Lower lobe of right lung (tissue), 2 donors: ENCODE measurements at places on chromosomes 4 and X.

DNA sequence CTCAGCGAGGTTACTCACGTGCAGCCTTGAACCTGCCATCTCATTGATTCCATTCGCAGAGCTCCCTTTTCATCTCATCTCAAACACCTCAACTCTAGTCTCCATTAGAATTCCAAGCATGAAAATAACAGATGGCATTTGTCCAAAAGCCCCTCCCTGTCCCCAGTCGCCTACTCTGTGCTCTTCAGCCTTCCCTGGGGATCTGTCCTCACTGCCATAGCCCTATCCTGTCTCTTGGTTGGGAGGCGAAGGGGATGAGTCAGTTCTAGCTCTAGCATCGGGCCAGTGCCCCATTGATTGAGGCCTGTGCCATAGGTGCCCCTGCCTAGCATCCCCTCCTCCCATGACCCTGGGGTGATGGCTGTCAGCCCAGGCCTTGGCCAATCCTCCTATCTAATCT lies 134.0 kb upstream of the PJA1 start:
- no peaks in the 10 kb centered on the region for H3K36me3 ChIP-seq
- no peaks in the 10 kb centered on the region for H3K27me3 ChIP-seq
- DNase-seq = no peak
- H3K27ac ChIP-seq = no peak overlapping the region

DNA sequence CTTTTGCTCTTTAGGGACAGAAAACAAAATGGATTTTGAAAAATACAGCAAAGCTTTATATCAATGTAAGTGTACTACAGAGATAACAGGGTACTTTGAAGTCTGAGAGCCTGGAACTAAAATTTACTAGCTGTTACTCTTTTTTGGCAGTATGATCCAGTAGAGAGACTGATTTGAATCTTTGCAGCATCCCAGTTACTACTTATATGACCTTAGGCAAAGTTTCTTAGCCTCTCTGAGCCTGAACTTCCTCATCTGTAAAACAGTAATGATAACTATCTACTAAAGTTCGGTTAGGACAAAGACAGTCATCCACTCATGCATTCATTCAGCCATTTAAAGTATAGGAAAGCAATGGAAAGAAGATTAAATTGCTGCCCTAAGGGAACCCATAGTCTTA lies 10.1 kb downstream of the BRWD3 start:
- no peak overlapping the region for H3K27ac ChIP-seq
- H3K36me3 ChIP-seq = peaks cover 7% of the 10 kb centered on the region
- no peak for DNase-seq
- H3K27me3 ChIP-seq = no peaks in the 10 kb centered on the region
- no peaks in the 10 kb centered on the region for H3K4me1 ChIP-seq
- no peak overlapping the region for H3K4me3 ChIP-seq

DNA sequence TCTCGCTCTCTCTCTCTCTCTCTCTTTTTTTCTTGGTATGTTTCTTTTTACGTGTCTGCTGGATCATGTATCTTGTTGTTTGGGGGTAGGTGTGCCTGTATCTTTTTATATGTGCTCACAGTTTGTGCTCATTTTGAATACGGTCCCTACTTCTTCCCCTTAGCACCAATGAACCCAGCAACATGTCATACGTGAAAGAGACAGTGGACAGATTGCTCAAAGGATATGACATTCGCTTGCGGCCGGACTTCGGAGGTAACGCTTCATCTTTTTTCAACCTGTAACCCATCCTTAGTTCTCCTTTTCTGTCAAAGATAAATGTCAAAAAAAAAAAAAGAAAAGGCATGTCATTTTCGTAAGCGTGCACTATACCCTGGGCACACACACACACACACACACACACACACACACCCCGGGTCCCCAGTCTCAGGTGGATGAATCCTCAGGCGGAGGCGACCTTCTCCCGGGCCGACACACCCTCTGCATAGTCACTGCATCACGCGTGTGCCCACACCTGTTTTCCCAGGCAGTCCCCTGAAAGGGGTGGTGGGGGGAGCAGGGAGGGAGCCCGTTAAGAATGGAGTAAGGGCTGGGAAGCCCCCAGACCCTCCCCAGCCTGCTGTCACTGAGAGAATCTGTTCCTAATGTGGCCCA lies 511 bp downstream of the GABRB1 start:
- H3K4me1 ChIP-seq = peaks cover 14% of the 10 kb centered on the region
- H3K4me3 ChIP-seq = peak overlapping the region; percentile 45
- peaks cover 25% of the 10 kb centered on the region for H3K27me3 ChIP-seq
- no peak for DNase-seq
- H3K36me3 ChIP-seq = no peaks in the 10 kb centered on the region
- H3K27ac ChIP-seq = no peak overlapping the region

DNA sequence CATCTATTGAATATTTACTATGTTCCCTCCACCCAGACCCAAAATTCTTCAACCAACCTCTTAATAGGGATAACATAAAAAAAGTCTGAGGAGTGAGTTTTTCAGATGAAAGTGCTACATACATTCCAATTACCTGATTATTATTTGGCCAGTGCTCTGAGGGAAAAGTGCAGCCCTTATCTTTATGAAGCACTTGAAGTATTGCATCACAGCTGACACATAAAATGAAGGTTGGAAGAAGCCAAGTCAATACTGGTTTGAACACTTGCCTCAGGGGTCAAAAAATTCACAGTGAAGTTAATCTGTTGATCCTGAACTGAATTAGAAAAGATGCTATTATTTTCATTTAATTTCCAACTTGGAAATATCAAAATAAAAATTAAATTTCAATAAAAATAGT lies 498.9 kb downstream of the INPP4B start:
- no peaks in the 10 kb centered on the region for H3K27me3 ChIP-seq
- no peak overlapping the region for H3K4me3 ChIP-seq
- DNase-seq = no peak
- peaks cover 34% of the 10 kb centered on the region for H3K4me1 ChIP-seq
- no peak overlapping the region for H3K27ac ChIP-seq

DNA sequence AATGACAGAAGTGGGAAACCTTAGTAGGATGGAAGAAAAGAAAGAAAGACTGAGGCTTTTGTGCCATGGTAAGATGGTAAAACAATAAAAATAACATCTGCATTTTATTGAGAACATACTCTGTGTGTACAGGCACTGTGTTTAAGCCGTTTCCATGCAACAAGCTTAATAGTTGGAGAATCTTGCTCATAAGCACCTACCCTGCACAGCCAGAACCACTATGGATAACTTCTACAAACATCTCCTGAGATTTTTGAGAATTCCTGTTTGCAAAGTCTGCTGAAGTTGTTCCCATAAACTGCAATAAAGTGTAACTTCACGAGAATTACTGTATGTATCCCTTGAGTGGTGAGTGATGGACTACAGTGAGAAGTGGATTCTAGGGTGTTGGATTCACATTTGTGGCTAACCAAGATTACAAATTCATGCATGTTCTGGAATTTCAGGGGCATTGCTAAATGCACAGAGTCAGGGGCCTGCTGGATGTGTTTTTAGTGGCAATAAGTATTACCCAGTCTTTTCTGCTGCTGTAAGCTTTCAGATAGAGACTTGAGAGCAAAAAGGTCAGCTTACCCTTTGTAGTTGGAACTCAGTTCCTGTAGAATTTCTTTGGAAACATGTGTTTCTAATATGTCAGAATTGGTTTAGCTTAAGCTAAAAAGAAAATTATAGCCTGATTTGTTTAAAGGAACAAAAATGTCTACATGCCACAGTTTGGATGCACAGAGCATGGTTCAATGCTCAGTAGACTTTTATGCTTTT lies 132.5 kb downstream of the AFF1 start:
- H3K27me3 ChIP-seq = no peaks in the 10 kb centered on the region
- no peak overlapping the region for H3K4me3 ChIP-seq
- peaks cover 9% of the 10 kb centered on the region for H3K36me3 ChIP-seq

DNA sequence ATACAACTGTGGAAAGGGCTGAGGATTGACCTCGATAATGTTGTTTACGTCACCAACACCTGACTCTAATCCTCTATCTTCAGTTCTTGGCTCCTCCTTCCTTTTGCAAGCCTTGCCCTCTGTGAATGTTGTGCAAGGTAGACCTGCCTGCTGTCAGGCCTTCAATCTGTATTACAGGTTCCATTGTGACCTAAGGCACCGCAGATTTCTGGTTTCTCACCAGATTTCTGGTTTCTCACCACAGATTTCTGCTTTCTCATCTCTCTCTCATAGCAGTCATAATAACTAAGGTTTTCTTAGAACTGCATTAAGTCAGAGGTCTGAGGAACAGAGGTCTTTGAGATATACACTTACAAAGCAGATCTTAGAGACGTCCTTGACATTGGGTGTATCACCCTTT lies 51.5 kb upstream of the ETNPPL start:
- no peak for DNase-seq
- H3K27me3 ChIP-seq = no peaks in the 10 kb centered on the region
- H3K27ac ChIP-seq = no peak overlapping the region
- no peaks in the 10 kb centered on the region for H3K4me1 ChIP-seq
- H3K4me3 ChIP-seq = no peak overlapping the region
- H3K36me3 ChIP-seq = no peaks in the 10 kb centered on the region

DNA sequence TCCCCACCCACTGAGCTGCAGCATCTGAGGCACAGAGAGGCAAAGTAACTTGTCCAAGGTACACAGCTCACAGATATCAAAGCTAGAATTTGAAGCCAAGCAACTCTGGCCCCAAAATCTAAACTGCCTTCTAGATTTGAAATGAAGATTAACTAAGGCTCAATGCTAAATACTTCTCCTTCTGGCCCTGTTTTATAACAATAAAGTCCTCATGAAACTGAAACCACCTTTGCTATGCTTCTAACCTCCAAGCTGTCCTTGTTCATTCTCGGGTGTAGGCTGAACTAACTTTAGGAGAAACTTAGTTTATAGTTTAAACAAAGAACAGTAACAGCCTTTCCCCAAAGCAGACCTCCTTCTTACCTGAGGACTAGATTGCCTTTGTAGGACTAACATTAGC lies 93.6 kb downstream of the DCTD start:
- H3K27me3 ChIP-seq = no peaks in the 10 kb centered on the region
- no peak for DNase-seq
- no peak overlapping the region for H3K27ac ChIP-seq
- no peaks in the 10 kb centered on the region for H3K36me3 ChIP-seq
- no peaks in the 10 kb centered on the region for H3K4me1 ChIP-seq

DNA sequence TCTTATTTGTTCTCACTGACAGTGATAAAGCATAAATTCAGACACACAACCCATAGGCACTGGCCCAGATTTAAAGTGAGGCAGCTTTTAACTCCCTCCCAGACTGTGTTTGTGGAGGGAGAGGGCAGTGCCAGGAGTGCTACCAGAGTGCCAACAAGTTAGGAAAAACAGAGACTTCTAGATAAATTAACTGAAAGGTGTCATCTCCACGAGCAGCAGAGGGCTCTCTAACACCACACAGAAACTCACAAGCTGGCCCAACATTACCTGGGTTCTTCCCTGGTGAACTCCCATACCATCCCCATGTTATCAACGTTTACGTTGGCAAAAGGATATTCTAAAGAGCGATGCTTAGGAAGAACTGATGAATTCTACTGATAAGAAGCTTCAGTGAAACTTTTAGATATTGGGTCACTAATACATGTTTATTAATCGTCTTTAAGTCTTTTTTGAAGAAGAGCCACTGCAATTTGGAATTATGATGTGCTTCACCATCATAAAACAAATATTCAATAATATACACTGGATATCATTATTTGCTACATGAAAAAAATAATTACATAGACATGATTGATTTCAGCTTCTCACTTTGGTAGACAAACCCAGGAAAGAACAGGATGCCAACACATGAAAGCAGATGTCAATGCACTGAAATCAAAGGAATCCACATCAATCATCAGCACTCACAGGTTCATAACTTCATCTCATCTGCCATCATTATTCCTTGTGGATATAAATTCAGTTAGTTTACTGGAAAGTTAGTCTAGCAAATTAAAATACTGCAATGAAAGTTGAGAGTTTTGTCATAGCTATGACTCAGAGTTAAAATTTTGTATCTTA lies 121.2 kb upstream of the NAP1L5 start:
- H3K27ac ChIP-seq = no peak overlapping the region
- no peak for DNase-seq
- no peaks in the 10 kb centered on the region for H3K27me3 ChIP-seq
- H3K4me1 ChIP-seq = peaks cover 53% of the 10 kb centered on the region
- no peaks in the 10 kb centered on the region for H3K36me3 ChIP-seq

GRCh38 chr4:167955006-167955405 lies 137.3 kb upstream of the ANXA10 start:
- H3K27me3 ChIP-seq = no peaks in the 10 kb centered on the region
- H3K36me3 ChIP-seq = no peaks in the 10 kb centered on the region
- no peak overlapping the region for H3K4me3 ChIP-seq
- H3K4me1 ChIP-seq = no peaks in the 10 kb centered on the region
- no peak for DNase-seq

DNA sequence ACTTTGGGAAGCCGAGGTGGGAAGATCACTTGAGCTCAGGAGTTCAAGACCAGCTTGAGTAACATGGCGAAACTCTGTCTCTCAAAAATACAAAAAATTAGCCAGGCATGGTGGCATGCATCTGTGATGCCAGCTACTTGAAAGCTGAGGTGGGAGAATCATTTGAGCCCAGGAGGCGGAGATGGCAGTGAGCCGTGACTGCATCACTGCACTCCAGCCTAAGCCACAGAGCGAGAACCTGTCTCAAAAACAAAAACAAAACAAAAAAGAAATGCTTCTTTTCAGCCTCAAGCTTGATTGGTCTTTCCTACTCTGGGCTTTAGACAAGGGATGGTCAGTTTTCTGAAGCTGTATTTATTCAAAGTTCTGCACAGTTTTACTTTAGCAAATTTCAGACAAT lies 15.8 kb upstream of the DHRSX start:
- no peaks in the 10 kb centered on the region for H3K27me3 ChIP-seq
- no peak overlapping the region for H3K27ac ChIP-seq
- H3K36me3 ChIP-seq = no peaks in the 10 kb centered on the region
- H3K4me3 ChIP-seq = no peak overlapping the region
- no peaks in the 10 kb centered on the region for H3K4me1 ChIP-seq
- DNase-seq = no peak

DNA sequence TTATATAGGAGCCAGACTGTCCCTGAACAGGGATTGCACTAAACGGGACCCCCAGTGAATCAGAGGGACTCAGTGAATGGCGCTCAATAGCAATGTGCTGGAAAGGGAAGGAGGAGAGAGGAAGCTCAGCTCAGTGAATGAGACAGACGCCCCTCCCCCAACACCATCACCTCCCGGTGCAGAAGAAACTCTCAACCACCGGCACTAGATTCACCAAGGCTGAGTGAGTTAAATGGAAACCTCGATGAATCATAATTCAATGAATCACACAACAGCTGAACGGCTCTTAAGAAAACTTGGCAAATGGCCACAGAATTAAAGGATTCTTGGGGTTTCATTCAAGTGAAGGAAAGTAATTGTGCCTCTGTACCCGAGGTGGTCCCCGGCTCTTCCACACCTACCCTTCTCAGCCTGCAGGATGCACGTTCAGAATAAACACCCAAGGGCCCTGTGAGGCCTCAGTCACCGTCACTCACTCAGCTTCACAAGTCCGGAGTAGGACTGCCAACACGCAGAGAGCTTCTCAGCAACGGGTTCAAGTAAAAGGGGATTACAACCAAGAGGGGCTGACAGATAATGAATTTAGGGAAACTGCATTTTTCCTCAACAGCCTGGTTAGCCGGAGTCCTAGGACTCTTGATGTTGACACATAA lies 29.3 kb downstream of the CRMP1 start:
- no peaks in the 10 kb centered on the region for H3K4me1 ChIP-seq
- peaks cover 7% of the 10 kb centered on the region for H3K27me3 ChIP-seq
- no peak overlapping the region for H3K4me3 ChIP-seq
